ENCODE measurements at places on chromosomes 1 and 21.

- no peak for DNase-seq
Measured at GRCh38 chr1:161244888-161245287, 6.9 kb upstream of the NR1I3 start.

GRCh38 chr1:65104854-65105534 lies 43.0 kb upstream of the AK4 start:
- DNase-seq, result no peak

GRCh38 chr1:175822580-175822979 lies 79.2 kb upstream of the TNR start:
- no peak for DNase-seq

GRCh38 chr1:236718328-236718727 lies 32.0 kb downstream of the ACTN2 start:
- no peak for DNase-seq

GRCh38 chr1:37570528-37571334 lies 14.0 kb downstream of the DNALI1 start:
- DNase-seq, result no peak

DNA sequence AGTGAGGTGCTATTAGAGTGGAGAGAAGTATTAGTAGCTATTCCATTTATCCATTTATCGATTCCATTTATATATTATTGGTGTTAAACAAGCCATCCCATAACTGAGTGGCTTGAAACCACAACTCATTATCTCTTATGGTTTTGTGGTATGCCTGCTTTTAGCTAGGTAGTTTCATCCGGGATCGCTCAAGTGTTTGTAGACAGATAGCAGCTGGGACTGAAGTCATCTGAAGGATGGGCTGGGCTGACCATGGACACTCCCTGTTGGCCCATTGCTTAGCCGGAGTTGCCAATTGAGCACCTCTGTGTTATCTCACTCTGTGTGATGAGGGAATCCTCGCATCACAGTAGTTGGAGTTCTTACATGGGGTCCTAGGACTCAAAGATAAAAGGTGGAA lies 622.5 kb downstream of the PLA2G4A start:
- no peak for DNase-seq

DNA sequence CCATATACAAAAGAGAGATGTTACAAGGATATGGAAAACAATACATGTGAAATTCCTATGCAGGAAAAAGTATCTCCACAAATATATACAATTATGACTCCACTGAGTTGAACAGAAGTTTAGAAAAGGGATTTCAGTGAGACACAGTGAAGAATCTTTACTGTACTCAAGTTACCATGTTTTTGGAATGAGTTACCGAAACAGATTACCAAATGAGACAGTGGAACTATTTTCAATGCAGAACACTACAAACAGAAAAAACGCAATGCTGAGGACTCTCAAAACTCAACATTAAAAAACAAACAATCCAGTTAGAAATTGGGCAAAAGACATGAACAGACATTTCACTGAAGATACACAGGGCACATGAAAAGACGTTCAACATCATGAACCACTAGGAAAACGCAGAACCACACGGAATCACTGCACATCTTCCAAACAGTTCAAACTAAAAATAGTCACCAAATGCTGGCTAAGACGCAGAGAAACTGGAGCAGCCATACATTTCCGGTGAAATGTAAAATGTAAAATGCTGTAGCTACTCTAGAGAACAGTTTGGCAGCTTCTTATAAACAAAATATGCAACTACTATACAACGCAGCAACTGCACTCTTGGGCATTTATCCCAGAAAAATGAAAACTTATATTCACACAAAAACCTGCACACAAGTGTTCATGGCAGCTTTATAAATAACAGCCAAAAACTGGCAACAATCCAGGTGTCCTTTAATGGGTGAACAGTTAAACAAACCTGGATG lies 118.7 kb downstream of the UBR4 start:
- DNase-seq, result no peak

DNA sequence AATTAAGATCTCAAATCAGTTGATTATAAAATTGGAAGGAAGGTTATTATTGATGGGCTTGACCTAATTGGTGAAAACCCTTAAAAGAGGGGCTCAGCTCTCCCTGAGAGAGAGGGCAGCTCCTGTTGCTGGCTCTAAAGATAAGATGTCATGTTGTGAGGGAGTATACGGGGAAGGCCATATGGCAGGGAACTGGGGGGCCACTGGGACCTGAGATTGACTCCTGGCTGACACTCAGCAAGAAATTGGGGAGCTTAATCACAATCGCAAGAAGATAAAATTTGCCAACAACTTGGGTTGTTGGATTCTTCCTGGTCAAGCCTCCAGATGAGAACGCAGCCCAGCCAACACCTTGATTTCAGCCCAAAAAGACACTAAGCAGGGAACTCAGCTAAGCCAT lies 69.7 kb upstream of the KCNJ6 start:
- DNase-seq, result no peak

GRCh38 chr1:29124366-29125236 lies 898 bp upstream of the TMEM200B start:
- DNase-seq, result peak; percentile 37

DNA sequence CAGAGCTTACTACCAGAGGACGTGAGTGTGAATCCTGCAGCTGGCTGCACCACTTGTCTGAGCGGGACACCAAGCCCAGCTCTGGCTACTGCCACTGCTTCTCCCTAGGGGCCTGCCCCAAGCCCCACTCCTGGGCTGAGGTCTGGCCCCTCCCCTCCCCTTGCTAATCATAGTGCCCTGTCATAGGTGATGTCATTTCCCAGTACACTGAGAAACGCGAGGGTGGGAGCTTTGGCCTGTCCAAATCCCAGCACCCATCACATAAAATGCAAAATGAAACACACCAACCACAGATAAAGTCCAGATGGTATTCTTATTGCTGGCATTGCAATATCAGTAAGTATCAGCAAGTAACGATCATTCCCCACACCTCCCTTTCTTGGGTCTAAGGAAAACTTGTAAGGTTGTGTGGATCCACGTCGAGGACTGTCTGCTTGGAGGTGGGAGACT lies 77.7 kb downstream of the TOMM20 start:
- DNase-seq, result no peak

DNA sequence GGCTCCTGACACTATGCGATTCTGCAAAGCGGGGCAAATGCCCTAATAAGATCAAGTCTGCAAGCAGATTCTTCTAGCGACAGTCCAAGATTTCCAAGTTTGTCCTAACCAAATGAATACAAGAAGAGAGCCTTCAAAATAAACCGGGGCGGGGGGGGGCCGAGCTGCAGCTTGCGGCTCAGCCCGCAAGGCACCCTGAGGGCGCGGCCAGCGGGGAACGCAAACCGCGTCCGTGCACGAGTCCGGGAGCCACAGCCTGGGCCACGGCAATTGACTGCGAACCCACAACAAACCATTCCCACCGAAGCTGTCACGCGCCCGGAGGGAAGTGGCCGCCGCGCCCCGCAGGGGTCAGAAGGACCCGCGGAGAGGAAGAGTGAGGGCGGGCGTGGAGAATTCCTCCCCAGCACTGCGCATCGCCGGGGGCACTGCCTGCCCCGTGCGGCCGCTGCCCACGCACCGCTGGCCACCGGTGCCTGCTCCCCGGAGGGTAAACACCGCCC lies 687 bp downstream of the TGFBR3 start:
- no peak for DNase-seq

DNA sequence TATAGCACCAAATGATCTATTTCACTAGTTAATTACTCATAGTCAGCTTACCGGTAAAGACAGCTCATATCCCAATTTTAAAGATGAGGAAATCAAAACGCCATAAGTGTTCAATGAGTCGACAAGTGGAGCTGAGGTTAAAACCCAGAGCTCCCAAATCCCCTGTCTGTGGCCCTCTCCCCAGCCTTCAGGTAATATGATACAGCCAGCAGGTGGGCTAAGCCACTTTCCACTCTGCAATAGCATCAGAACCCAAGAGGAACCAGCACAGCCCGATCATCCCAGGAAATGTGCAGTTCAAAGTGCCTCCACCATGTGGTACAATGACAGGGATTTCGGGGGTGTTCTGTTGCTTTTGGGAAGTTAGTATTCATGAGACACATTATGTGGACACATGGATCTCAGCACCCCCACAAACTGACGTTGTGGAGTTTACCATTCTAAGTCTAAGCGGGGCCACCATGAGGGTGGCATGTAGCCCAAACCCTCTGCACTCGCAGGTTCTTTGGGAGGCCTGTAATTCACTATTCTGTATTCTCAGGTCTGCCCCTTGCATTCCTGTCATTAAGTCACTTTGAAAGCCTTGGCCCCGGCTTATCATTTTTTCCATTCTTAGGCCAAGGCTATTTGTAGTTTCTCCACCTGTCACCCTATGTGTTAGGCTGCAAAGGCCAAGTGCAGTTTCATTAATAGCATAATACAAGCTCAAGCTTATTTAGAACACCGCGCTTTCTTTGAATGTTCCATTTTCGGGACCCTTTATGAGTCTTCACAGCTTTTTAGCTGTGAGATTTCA lies 26.3 kb upstream of the ACTN2 start:
- DNase-seq, result no peak

DNA sequence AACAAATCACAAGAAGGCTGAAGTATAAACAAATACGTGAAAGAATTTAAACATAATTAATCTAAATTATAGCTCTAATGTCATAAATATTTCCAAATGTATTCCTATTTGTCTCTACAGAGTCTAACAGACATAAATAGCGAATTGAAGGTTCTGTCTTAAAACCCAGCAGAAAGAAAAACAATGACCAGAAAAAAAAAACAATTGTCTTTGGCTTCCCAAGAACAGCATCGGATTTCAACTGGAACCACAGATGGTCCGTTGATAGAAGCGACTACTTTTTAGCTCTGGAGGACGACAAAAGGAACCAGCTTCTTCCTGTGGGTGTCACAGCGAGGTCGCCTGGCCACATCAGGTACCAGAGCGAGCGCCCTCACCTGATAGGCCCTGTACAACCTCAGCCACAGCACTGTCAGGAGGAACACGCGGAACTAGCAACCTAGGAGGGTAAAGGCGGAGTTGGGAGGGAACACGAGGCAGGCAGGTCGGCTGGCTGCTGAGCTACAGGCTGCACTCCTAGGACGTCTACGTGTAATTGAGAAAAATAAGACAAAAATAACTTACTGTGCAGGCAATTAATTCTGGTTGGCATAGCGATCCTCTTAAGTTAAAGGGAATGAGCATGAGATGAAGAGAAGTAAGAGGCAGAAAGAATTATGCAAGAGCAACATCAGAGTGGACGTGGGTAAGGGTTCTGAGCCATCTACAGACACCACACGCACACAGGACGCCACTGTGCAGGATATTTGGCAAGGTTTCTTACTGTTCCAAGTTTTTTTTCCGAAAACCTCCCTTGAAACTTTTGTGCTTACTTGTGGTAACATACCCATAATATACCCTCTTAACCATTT lies 16.7 kb upstream of the PRDM15 start:
- peak; percentile 27 for DNase-seq

DNA sequence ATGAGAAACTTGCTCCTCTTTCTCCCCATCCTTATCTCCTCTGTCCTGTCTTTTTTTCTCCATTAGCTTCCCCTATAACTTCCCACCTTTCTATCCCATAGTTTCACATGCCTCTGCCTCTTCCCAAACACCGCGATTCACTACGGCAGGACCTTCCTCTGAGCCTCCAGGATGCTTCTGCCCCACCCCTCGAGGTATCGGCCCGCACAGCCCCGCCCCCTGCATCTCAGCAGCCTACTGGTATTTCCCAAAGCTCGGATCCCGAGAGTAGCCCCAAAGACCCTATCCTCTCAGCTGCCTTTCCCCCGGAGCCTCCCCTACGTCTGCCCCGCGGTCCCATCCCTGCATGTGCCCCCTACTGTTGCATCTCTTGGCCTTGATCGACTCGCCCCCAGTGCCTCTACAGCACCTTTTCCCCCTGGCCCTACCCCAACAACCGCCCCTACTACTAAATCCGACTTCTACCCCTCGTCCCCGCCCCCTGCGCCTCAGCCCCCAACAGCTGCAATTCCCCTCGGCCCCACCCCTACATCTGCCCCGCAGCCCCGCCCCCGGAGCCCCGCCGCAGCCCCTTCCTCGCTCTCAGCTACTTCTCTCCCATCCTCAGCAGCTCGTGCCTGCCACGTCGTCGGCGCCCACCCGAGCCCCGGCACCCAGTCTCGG lies 512 bp downstream of the PIAS3 start:
- DNase-seq, result no peak

- DNase-seq, result no peak
Measured at GRCh38 chr1:89547563-89548116, 23.0 kb downstream of the LRRC8B start.

DNA sequence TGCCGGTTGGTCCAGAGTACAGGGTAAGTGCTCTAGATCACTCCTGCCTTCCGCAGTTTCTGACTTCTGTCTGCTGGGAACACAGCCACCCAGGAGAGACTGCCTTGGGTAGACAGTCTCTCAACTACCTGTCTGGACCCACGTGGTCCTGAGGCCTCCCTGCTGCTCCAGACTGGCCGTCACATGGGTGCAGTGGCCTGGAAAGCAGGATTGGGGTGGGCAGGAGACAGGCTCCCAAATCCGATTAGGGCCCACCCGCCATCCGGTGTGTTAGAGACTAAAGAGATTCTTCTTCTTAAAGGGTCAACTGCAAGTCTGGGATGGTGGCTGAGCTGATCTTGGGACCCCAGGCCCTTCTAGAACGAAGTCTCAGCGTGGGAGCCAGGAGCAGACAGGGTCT lies 105.5 kb downstream of the EBNA1BP2 start:
- DNase-seq, result no peak

GRCh38 chr1:36576551-36577110 lies 93.9 kb upstream of the CSF3R start:
- no peak for DNase-seq

GRCh38 chr21:32800056-32800455 lies 28.5 kb upstream of the PAXBP1 start:
- DNase-seq, result no peak

DNA sequence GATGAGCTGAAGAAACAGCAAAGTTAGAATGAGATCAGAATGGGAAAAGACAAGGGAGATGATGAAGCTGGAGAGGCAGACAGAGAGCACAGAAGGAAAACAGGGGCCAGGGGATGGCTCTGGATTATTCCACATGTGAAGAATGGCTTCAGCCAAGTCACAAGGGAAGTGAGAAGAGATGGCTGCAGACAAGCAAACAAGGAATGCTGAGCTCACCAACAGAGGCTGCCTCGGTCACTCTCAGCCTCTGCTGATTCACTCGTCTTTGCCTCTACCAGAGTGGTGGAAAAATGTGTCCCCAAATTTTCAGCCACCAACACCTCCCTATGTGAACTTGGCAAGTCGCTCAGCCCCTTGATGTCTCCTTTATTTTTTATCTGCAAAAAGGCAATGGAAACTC lies 46.7 kb downstream of the TRABD2B start:
- no peak for DNase-seq

GRCh38 chr1:61337981-61338848 lies 255.9 kb downstream of the NFIA start:
- DNase-seq, result no peak

Measured in stimulated activated CD4-positive, alpha-beta T cell treated with anti-CD3 and anti-CD28 coated beads, Interleukin-15, amount 100 ng/mL, for 48 hours (primary cell).